ENCODE measurements at places on chromosomes 1 and 21.

GRCh38 chr1:31569596-31570173, 6.6 kb upstream of the TINAGL1 start:
- no peak overlapping the region for H3K4me3 ChIP-seq
- no peaks in the 10 kb centered on the region for H3K4me1 ChIP-seq
- H3K27ac ChIP-seq = no peak overlapping the region
- H3K27me3 ChIP-seq = no peaks in the 10 kb centered on the region
- no peaks in the 10 kb centered on the region for H3K36me3 ChIP-seq

- H3K27ac ChIP-seq = no peak overlapping the region
- H3K36me3 ChIP-seq = no peaks in the 10 kb centered on the region
- peaks cover 6% of the 10 kb centered on the region for H3K27me3 ChIP-seq
Measured at GRCh38 chr1:14926818-14927575, 226.6 kb upstream of the TMEM51 start.

DNA sequence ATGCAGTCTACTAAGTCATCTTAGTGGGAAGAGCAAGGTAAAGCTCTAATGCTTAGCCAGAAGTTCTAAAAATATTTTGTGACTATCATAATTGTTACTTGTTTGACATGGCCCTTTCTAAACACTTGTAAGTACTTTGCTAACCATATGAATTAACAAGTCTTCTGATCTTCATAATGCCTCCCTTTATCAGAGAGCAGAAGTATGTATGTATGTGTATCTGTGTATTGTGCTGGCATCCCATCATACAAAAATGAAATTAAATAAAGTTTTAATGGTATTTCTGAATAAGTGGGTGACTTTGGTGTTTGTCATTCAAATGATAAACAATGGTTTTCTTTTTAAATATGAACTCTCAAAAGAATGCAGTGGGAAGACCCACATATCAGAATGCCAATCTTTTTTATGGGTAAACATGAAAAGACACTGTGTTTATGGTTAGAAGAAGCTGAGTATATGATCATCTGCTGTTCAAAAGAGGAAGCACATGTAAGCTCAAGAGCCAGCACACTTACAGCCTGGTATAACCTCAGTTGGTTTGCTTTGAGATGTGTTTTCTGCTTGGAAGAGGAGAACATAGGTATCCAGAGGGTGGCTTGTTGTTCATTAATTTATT, 159.6 kb downstream of the CLEC20A start:
- no peaks in the 10 kb centered on the region for H3K4me1 ChIP-seq
- H3K27ac ChIP-seq = no peak overlapping the region
- H3K4me3 ChIP-seq = no peak overlapping the region
- no peaks in the 10 kb centered on the region for H3K27me3 ChIP-seq

GRCh38 chr21:17989780-17990179, 170.6 kb upstream of the C21orf91 start:
- no peak overlapping the region for H3K27ac ChIP-seq
- DNase-seq = no peak
- H3K27me3 ChIP-seq = no peaks in the 10 kb centered on the region
- no peaks in the 10 kb centered on the region for H3K36me3 ChIP-seq

GRCh38 chr1:40876891-40877290, 14.7 kb upstream of the CITED4 start:
- H3K27me3 ChIP-seq = no peaks in the 10 kb centered on the region
- H3K4me1 ChIP-seq = peaks cover 14% of the 10 kb centered on the region
- no peaks in the 10 kb centered on the region for H3K36me3 ChIP-seq
- H3K4me3 ChIP-seq = no peak overlapping the region
- no peak overlapping the region for H3K27ac ChIP-seq

- H3K36me3 ChIP-seq = peaks cover 11% of the 10 kb centered on the region
- H3K27ac ChIP-seq = no peak overlapping the region
- no peaks in the 10 kb centered on the region for H3K27me3 ChIP-seq
- H3K4me3 ChIP-seq = no peak overlapping the region
Measured at GRCh38 chr1:202959276-202959620, 1.1 kb upstream of the ADIPOR1 start.

GRCh38 chr1:201185527-201186128, 5.0 kb upstream of the IGFN1 start:
- H3K27ac ChIP-seq = no peak overlapping the region
- H3K36me3 ChIP-seq = no peaks in the 10 kb centered on the region

DNA sequence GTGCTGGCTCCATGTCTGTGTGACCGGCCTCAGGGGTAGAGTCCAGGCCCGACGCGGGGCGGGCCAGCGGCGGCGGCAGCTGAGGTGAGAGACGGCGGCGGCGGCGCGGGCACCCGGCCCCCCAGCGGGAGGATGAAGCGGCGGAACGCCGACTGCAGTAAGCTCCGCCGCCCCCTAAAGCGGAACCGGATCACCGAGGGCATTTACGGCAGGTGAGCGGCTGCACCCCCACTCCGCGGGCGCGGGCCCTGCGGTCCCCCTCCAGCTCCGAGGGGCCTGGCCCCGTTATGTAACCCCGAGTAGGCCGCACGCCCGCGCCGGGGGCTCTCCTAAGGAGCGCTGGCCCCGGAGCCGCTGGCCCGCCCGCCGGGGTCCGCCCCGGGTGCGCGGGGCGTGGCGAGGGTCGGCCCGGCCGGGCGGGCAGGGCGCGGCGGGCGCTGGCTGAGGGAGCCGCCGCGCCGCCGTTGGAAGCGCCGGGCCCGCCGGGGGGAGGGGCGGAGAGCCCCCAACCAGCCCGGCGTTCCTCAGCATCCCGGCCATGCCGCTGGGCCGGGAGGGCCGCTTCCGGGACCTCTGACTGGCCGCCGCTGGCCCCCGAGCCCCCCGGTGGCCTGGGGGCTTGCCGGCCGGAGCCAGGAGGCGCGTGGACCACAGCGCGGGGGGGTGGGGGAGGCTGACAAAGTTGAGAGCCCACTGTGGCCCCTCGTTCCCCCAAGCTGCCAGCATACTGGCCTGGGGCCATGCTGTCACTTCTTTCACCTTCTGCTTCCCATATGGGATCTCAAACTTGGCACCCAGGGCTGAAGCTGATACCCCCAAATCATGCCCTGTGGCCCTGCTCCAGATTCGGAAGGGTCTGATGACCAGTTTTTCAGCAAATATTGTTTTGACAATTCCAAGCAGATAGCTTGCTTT, 527 bp downstream of the MACO1 start:
- H3K27me3 ChIP-seq = no peaks in the 10 kb centered on the region
- no peaks in the 10 kb centered on the region for H3K36me3 ChIP-seq
- H3K27ac ChIP-seq = peak overlapping the region; percentile 98
- DNase-seq = peak; percentile 84

GRCh38 chr1:43704838-43705237, 2.5 kb upstream of the ST3GAL3 start:
- H3K4me3 ChIP-seq = no peak overlapping the region
- H3K4me1 ChIP-seq = peaks cover 18% of the 10 kb centered on the region
- H3K27me3 ChIP-seq = no peaks in the 10 kb centered on the region

DNA sequence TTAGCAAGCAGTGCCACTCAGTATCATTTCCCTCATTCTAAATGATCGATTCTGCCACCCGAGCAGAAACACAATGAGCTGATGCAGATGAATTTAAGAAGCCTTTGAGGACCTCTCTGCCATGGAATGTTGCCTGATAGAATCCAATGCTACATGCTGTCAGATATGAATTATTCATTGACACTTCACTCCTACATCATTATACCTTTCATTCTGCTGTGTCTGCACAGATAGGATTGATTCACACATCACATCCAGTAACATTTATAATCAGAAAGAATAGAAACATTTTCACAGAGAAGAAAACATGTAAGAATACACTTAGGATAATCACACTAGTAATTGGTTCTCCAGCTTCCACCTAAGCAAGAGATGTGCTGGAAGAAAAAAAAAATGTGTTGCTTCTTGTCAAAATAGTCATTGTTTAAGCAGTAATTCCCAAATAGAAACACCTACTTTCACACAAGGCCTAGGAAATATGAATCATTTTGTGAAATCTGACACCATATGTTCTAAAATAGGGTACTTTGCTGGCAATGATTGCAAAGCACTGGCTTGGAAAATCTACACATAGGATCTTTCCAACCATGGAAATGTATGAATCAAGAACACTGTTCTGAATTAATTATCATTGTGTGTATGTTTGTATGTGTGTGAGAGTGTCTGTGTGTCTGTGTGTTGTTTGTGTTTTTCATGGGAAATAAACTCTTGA, 110.1 kb downstream of the GRIK1 start:
- no peak overlapping the region for H3K4me3 ChIP-seq
- H3K4me1 ChIP-seq = no peaks in the 10 kb centered on the region
- DNase-seq = no peak
- no peaks in the 10 kb centered on the region for H3K27me3 ChIP-seq
- no peak overlapping the region for H3K27ac ChIP-seq
- no peaks in the 10 kb centered on the region for H3K36me3 ChIP-seq

DNA sequence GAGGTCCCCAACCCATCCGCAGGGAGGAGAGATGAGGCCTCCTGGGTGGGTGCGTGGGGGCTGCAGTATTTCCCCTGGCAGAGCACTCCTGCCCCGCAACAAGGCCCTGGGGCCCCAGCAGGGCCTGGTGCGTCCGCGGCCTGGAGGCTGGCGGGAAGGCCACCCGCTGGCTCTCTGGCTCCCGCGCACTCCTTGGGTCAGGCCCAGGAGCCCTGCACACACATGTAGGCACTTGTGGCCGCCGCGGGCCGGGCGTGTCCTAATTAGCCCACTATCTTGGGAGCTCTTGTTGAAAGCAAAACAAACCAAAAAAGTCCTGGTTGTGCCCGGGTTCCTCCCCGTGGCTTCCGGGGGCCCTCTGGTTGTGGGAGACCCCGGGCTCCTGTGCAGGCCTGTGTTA, 49.7 kb upstream of the CCDC27 start:
- H3K4me3 ChIP-seq = no peak overlapping the region
- no peaks in the 10 kb centered on the region for H3K36me3 ChIP-seq
- H3K27me3 ChIP-seq = no peaks in the 10 kb centered on the region
- DNase-seq = no peak
- no peaks in the 10 kb centered on the region for H3K4me1 ChIP-seq
- no peak overlapping the region for H3K27ac ChIP-seq

GRCh38 chr1:199174336-199174735, 535.5 kb downstream of the PTPRC start:
- H3K27ac ChIP-seq = no peak overlapping the region
- no peaks in the 10 kb centered on the region for H3K27me3 ChIP-seq
- DNase-seq = no peak
- H3K4me3 ChIP-seq = no peak overlapping the region
- H3K4me1 ChIP-seq = peaks cover 35% of the 10 kb centered on the region
- no peaks in the 10 kb centered on the region for H3K36me3 ChIP-seq

GRCh38 chr1:241266121-241266520, 90.9 kb downstream of the RGS7 start:
- H3K36me3 ChIP-seq = no peaks in the 10 kb centered on the region
- no peak overlapping the region for H3K4me3 ChIP-seq
- no peaks in the 10 kb centered on the region for H3K4me1 ChIP-seq
- H3K27me3 ChIP-seq = no peaks in the 10 kb centered on the region

DNA sequence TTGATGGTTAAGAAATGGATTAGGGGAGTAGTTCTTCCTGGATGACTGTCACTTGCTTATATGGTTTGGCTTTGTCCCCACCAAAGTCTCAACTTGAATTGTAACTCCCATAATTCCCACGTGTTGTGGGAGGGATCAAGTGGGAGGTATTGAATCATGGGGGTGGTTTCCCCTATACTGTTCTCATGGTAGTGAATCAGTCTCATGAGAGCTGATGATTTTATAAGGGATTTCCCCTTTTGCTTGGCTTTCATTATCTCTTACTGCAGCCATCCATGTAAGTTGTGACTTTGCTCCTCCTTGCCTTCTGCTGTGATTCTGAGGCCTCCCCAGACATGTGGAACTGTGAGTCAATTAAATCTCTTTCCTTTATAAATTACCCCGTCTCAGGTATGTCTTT, 1621.1 kb downstream of the MRPL39 start:
- H3K27me3 ChIP-seq = no peaks in the 10 kb centered on the region
- no peaks in the 10 kb centered on the region for H3K4me1 ChIP-seq
- no peak overlapping the region for H3K27ac ChIP-seq
- DNase-seq = no peak
- no peaks in the 10 kb centered on the region for H3K36me3 ChIP-seq

DNA sequence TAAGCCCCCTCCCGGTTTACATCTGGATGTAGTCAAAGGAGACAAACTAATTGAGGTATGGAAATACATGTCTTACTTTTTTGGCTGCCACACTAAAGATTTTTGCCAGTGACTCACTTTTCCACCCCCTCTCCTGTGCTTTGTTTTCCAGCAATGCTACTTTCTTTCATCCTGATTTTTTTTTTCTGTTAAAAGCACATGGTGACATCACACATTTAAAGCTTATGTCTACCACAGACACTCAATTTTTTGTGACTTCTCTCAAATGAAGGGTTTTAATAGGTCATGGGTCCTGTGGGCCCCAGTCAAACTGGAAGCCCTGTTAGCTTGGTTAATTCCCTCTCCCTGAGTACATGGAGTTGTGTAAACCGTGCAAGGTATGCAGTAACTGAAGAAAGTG, 2.2 kb downstream of the PPP1R8 start:
- H3K27ac ChIP-seq = no peak overlapping the region
- H3K27me3 ChIP-seq = no peaks in the 10 kb centered on the region
- H3K4me3 ChIP-seq = no peak overlapping the region
- no peak for DNase-seq

DNA sequence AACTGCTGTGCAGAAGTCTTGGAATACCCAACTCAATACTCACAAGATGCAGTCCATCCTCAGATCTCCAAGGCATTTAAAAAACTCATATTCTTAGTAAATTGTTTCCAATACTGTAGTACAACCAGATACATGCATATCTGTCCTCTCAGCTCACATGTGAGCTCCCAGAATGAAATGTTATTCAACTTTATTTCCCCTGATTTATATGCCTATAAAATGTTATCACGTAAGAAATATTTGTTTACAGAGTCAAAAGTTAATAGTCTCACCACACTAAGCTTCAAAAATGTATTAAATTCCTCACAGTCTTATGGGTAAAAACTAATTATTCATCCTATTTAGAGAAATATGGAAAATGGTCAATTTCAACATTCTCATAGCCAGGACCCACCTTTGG, 56.6 kb downstream of the LTN1 start:
- H3K4me3 ChIP-seq = no peak overlapping the region
- no peak for DNase-seq
- no peaks in the 10 kb centered on the region for H3K4me1 ChIP-seq
- H3K27ac ChIP-seq = no peak overlapping the region
- no peaks in the 10 kb centered on the region for H3K27me3 ChIP-seq
- H3K36me3 ChIP-seq = peaks cover 23% of the 10 kb centered on the region
